ENCODE measurements at places on chromosomes 5 and 9.

GRCh38 chr5:63697811-63698210, 264.4 kb downstream of the HTR1A start:
- DNase-seq: no peak

DNA sequence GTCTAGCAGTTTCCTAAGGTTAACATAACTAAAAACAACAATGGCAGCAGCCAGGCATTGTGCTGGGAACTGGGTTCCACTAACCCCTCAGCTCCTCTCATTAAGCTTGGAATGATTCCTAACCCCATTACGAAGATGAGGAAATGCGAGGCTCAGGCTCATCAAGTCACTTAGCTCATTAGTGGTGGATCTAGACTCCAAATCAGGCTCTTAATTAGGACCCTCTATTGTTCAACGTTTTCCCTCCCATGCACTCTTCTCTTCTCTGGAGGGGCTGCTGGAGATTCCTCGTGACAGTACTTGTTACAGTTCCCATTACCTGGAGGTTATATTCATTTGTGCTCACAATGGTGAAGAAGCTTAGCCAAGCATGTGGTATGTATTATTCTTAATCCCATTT, 6.5 kb downstream of the TAS2R1 start:
- no peak for DNase-seq

DNA sequence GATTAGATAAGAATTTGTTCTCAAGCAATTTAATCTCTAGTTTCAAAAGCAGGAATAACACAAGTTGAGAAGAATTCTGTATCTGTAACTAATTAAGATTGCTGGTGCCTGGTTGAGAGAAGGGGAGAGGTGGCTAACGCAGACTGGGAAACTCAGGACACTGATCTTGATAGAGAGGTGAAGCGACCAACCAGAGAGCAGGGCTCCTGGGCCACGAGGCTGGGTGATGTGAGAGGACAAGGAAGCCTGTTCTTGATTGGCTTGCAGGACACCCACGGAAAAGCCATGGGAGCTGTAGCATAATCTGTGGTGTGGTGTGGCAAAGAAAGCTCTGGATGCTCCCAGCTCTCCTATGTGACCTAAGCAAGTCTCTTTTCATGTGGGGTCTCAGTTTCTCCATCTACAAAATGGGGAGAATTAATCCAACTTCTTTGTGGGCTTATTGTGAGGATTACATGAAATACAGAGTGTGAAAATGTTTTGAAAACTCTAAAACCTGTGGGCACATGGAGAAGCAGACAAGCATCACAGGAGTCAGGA, 594.1 kb upstream of the BRINP1 start:
- DNase-seq: no peak

DNA sequence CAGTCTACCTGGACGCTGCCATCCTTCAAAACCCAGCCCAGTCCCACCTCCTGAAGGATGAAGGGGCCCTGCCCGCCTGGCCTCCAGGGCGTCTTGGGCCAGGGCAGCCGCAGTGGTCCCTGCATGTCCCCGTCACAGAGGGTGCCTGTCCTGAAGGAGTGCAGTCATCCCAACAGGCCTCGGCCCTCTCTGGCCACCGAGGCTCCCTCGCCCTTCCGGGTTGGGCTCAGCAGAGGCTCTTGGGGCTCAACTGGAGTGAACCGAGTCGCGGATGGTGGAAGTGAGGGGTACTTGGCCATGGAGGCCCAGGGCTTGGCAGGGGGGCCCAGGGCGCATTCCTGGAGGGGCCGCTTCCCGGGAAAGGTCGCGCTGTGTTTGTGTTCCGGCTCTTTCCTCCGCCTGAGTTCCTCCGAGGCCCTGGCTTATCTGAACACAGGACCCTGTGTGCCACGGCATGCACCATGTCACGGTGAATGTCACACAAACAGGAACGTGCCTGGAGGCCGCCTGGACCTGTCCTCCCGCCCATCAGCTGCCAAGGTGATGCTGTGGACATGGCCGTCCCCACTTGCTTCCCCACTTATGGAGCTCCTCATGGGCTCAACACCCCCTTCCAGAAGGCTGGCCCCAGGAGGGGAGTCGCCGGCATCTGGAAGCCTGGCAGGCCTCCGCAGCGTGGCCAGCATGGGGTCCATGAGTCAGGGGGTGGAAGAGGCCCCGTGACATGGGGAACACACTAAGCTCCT, 25.7 kb upstream of the OBP2B start:
- no peak for DNase-seq

GRCh38 chr5:32690153-32690552, 21.0 kb upstream of the NPR3 start:
- no peak for DNase-seq

DNA sequence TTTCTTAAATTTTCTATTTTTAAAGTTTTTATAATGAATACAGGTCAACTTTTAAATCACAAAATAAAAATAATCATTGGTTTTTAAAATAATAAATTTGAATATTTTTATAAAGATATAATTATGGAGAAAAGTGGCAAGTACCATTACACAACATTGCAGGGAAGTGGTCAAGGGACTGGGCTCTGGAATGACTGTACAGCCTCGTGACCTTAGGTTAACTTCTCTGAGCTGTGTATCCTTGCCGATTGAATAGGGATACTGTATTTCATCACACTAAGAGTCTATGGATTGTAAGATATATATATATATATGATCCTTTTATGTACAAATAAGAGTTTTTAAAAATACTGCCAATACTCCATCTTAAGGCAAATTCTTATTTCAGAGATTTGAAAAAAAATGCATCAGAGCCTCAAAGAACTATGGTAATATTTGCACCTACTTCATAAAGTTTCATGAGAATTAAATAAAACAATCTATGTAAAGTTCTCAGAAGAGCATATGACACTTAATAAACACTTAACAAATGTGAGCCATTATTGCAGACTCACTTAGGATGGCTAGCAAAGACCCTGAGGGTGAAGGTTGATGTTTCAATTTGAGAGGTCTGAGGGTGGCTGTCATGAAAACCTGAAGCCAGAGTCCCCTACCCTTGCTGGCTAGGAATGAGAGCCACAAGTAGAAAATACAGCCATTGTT, 136.5 kb downstream of the CCDC192 start:
- DNase-seq: no peak

- peak; percentile 81 for DNase-seq
Observed at GRCh38 chr5:43193181-43193893, 1.3 kb downstream of the NIM1K start.

DNA sequence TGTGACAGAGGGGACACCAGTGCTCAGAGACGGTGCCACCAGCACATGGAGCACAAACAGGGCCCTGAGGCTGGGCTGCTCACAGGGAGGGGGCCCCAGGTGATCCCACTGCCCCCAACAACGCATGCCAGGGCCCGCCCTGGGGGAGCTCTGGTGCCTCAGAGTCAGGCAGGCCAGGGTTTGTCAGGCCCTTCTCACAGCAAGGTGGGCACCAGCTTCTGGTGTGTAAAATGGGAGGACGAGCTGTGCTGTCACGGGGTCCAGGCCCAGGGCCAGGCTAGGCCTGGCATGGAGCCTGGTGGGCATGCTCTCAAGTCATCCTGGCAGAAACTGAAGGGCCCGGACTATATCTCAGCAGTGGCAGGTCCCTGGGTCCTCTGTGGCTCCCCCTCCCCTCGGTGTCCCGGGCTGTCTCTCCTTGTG, 34.5 kb downstream of the PRRT1B start:
- DNase-seq: no peak

DNA sequence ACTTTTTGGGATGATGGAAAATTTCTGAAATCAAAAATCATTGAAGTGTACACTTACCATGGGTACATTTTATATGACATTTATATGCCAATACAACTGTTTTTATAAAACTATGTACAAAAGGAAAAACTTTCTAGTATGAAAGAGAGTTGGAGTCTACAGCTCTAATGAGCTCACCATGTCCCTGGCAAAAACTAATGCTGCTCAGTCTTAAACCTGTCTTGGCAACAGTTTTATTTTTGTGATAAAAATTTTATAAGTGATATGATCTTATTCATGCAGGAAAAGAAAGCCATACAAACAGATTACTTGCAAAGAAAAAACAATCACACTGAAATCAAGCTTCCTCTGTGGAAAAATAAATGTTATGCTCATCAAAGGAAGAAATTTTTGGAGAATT, 78.9 kb upstream of the RASEF start:
- no peak for DNase-seq

GRCh38 chr9:97761056-97761598, 64.0 kb upstream of the XPA start:
- DNase-seq: no peak

- no peak for DNase-seq
Observed at GRCh38 chr5:109105631-109106267, 304.0 kb downstream of the PJA2 start.

DNA sequence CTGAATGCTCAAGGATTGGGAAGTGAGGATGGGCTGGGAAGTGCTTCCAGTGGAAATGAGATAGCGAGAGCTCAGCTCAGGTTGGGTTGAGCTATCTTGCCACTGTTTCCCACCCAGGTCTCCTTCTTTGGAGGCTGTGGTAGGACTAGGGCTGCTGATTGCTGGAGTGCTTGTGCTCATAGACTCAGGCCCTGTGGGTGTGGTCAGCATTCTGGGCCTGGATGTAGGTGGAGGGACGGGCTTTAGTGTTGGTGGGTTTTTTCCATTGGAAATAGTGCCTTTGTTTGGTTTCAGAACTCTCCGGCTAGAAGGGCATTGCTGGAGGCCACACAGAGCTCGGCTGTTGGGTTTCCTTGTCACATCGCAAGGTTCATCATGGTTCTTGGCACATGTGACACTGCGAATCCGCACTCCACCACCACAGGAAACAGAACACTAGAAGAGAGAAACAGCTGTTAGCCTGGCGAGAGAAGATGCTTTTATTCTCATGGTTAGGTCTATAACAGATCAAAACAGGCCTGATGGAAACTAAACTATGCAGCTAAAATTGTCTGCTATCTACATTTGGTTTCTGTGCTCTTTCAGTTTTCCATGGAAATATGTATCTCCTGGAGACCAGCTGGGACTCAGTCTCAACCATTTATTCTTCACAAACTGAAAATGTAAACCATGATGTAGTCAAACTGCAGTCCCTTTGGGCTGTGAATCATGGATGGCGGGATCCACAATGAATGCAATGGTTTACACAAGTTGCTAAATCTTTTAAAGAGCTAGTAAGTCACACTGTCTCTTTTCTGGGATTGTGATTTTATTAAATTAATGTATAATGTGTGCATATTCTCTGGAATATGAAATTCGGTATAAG, 136.2 kb downstream of the TARS1 start:
- DNase-seq: no peak

DNA sequence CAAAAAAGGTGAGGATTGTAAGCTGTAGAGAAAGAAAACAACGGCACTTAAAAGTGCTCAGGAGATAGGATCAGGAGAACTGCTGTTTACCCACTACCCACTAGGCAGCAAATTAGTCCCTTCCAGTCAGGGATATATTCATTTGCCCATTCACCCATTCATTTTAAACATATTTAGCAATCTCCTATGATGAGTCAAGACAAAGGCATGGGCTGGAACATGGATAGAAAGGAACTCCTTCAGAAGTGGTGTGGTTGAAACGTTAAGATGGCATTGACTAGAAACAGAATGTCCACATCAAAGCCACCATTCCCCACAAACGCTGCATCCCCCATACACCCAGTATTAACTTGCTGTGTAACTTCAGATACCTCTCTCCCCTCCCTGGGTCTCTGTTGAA, 225.7 kb downstream of the ASTN2 start:
- DNase-seq: no peak

- no peak for DNase-seq
Observed at GRCh38 chr9:4386819-4387218, 87.0 kb upstream of the GLIS3 start.

DNA sequence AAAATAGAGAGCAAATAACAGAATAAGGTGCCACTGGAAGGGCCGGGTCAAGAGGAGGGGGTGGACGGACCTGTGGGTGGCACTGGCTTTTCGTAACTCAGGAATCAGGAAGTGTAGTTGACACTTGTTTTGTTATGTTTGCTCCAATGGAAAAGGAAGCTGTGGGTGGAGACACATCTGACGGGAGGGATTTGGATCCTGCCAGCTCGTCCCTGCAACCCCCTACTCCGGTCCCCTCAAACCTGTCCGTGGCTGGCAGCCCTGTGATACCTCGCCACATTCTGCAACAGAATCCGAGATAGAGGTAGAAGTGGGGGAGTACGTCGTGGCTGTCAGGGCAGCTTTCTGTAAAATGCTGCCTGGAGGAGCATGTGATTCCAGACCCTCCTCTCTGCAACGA, 104.2 kb upstream of the IER5L start:
- DNase-seq: no peak

GRCh38 chr9:117929868-117930267, 225.7 kb downstream of the TLR4 start:
- DNase-seq: no peak

- DNase-seq: no peak
Observed at GRCh38 chr5:150186897-150187296, 3.0 kb upstream of the SLC6A7 start.

- DNase-seq: no peak
Observed at GRCh38 chr5:3385991-3386519, 209.6 kb upstream of the IRX1 start.

- DNase-seq: no peak
Observed at GRCh38 chr5:71960195-71960594, 147.1 kb upstream of the MAP1B start.

GRCh38 chr5:98769210-98769958, 4.1 kb upstream of the RGMB start:
- no peak for DNase-seq

GRCh38 chr5:16593013-16593412, 23.8 kb downstream of the RETREG1 start:
- DNase-seq: no peak

GRCh38 chr9:77421506-77422265, 226.4 kb downstream of the GNA14 start:
- no peak for DNase-seq

GRCh38 chr5:106451998-106452397, 1218.7 kb downstream of the EFNA5 start:
- no peak for DNase-seq

- no peak for DNase-seq
Observed at GRCh38 chr5:87188391-87188790, 79.3 kb upstream of the RASA1 start.

DNA sequence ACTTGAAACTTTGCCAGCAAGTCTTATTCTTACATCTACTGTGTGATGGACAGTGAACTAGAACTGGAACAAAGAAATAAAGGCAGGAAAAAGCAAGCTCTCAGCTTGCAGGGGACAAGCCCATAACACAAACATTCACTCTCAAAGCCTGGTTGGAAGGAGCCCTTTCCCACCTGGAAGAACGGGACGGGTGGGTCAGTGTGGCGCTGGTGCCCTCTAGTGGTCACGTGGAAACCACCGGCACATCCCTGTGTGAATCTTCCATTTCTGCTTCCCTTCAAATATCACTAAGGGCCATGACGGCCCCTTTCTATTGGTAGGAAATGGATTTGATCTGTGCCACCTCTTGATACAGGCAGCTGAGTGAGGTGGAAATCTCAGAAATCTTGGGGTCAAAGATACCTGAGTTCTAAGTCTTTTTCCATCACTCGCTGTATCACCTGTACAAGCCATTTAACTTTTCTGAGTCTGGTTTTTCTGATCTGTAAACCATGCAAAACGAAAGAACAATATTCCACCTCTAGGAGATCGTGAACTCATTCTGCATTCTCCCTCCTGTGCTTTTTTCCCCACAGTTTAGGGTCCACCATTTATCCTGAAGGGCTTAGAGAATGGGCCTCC, 211.6 kb downstream of the MSX2 start:
- DNase-seq: peak; percentile 11
